Cerebellar cortex (tissue), 1 donor: ENCODE measurements at places on chromosomes 6 and 20.

GRCh38 chr20:58695895-58696375 lies 3.3 kb downstream of the NPEPL1 start:
- no peak for DNase-seq

- no peak for DNase-seq
These were observed 100.3 kb downstream of the ZDHHC14 start for GRCh38 chr6:157481189-157481864.

DNA sequence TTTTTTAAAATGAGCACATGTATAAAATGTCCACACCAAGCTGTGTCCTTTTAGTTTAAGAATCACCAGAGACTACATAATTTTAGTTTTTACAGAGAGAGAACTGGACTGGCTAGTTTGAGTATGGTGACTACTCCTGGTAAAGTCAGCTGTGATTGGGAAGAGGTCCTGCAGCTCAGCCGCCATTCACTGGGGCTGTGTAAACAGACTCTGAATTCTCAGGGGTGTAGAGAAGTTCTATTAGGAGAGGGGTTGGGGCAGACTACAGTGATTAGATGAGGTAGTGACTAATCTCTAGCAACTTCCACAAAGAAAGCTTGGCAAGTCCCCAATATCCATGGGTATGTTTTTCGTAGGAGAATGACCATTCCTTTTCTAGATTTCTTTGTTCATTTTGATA lies 341.2 kb upstream of the MAP3K7 start:
- DNase-seq, result no peak

DNA sequence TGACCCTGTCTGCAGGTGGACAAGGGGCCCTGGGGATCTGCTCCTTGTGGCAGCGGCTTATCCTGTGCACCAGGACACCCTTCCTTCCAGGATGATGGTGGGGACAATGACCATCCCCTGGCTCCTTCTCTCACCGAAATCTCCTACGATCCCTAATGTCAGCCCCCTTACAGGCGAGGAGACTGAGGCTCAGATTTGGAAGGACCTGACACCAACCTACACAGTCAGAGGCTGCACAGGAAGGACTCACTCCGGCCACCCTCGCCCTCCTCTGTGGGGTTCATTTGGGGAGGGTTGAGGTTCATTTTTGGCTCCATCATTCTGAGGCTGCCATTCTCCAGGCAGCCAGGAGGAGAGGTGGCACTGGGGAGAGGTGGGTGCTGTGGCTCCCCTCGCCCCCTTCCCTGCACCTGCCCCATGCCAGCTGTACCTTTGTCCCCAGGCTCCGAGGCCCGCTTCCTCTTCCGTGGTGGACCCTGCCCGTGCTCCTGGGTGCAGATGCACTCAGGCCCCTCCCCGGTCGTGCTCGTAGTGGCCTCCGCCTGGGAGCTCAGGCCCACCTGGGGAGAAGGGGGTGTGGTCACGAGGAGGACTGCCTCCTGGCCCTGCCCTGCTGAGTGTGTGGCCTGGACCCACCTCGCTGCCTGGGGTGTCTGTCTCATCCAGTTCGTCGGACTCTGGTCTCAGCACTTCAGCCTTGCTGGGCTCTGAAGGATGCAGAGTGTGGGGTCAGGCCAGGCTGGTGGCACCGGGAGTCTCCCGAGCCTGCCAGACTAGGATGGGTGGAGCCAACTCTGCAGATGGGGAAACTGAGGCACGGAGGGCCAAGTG lies 5.3 kb upstream of the CABLES2 start:
- DNase-seq, result no peak

- no peak for DNase-seq
These were observed 75.2 kb downstream of the SLC16A10 start for GRCh38 chr6:111162504-111162903.

- DNase-seq, result no peak
These were observed 28.8 kb upstream of the GGTLC1 start for GRCh38 chr20:24017458-24017755.

DNA sequence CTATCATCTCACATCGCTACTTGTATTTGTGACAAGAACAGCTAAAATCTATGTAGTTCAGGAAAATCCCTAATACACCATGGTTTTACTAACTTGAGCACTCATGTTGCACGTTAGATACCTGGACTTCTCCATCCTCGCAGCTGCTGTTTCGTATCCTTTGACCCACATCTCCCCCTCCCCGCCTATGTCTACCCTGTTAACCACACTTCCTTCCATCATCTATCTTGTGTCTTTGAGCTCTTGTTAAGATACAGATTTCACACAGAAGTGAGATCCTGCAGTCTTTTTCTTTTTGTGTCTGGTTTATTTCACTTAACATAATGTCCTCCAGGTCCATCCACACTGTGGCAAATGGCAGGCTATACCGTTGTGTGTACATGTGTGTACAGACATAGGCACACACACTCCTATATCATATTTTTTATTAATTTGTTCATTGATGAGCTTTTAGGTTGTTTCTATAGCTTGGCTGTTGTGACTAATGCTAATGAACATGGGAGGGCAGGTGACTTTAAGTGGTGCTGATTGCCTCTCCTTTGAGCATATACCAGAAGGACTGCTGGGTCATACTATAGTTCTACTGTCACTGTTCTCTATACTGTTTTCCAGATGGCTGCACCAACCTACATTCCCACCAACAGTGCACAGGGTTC lies 117.8 kb downstream of the WDR27 start:
- no peak for DNase-seq

- DNase-seq, result no peak
These were observed 256 bp upstream of the OVOL2 start for GRCh38 chr20:18057994-18058349.

DNA sequence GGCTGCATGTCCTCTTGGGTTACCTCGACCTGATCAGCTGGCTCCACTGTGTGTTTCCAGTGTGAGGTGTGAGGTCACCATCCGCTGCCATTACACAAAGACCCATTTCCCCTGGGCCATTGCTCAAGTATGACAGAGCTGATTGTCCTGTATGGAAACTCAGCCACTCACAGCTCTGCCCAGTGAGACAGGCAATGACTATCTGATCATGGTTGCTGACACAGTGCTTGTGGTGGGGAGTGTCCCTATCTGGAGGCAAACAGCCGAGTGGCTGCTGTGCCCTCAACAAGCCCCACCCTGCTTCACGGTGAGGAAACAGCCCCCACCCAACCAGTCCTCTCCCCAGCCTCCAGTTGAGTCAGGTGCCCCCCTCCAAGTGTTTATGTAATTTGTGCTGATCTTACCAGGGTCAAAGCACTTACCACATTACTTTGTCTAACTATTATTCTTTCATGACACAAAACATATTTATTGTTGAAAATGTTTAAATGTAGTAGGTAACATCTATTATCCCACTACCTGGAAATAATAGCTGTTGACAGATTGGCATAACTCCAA lies 11.7 kb upstream of the MAPK13 start:
- no peak for DNase-seq

- DNase-seq, result no peak
These were observed 50.6 kb upstream of the MAP7 start for GRCh38 chr6:136600818-136601217.

DNA sequence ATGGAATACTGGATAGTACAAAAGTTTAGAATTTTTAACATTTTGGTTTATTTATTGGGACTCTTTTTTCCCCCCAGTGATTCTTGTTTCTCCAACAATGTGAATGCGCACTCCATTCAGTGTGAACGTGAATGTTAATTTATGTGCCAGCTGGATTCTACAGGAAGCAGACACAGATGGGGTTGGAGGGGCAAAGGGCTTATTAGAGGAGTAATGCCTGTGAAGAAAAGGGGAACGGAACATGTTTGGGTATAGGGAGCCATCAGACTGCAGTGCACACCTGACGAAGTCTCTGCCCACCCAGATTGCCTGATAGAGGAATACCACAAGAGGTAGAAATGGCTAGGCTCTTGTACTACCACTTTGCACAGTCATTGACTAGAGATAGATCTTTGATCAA lies 48.2 kb downstream of the PTPRA start:
- no peak for DNase-seq

DNA sequence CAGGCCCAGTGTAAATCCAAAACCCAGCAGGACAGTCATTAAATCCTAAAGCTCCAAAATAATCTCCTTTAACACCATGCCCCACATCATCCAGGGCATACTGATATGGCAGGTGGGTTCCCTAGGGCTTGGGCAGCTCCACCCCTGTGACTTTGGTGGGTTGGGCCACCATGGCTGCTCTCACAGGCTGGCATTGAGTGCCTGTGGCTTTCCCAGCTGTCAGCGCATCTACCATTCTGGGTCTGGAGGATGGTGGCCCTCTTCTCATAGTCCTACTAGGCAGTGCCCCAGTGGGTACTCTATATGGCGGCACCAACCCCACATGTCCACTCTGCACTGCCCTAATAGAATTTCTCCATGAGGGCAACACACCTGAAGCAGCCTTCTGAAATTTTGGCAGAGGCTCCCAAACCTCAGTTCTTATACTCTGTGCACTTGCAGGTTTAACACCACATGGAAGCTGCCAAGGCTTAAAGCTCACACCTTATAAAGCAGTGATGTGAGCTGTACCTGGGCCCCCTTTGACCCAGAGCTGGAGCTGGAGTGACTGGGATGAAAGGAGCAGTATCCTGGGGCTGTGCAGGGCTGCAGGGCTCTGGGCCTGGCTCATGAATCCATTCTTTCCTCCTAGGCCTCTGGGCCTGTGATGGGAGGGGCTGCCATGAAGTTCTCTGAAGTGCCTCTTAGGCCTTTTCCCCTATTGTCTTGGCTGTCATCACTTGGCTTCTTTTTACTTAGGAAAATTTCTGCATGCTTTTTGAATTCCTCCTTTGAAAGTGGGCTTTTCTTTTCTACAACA lies 765.5 kb upstream of the EPHA7 start:
- DNase-seq, result no peak

DNA sequence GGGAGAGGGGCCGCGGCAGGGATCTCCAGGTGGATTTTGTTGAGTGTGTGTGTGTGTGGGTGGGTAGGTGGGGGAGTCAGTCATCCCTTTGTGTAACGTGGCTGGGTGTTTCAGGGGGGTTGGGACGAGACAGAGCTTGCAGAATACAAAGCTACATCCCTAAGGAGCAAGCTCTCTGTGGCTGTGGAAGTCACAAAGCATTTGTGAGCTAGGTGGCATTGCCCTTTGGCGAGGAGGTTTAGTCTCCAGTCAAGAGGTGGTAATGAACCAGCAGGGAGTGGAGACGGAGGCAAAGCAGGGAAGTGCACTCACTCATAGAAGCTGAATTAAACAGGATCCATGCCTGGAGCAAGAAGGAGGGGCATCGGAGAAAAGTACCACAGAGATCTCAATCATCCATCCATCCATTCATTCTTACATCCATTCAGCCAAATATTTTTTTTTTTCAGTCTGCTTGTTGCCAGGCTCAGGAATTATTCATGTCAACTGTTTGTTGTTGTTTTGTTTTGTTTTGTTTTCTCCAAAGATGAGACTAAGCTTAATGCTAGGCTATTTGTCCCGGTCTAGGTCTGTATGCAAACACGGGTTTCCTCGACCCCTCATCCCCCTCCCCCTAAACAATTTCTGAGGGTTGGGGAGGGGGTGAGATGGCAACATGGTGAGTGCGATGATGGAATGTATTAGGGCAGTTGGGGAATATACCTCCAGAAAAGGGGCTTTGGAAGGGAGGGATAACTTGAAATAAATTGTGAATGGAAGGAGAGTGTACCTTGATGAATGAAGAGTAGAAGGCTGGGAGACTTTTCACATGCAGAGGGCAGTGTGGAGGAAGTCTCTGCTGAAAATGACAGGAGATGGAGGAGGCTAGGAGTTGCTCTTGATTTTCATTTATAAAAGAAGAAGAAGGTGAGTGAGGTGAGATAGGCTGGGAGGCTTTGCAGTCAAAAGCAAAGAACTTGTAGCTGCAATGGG lies 1.0 kb downstream of the HCRTR2 start:
- no peak for DNase-seq

- DNase-seq, result no peak
These were observed 97.0 kb downstream of the SMAP1 start for GRCh38 chr6:70764706-70765105.

- peak; percentile 53 for DNase-seq
These were observed 12.0 kb downstream of the RNF8 start for GRCh38 chr6:37365791-37366190.

GRCh38 chr20:25389401-25389857 lies 1.2 kb downstream of the ABHD12 start:
- DNase-seq, result peak; percentile 49

- DNase-seq, result no peak
These were observed 706 bp upstream of the NANP start for GRCh38 chr20:25624500-25624939.

DNA sequence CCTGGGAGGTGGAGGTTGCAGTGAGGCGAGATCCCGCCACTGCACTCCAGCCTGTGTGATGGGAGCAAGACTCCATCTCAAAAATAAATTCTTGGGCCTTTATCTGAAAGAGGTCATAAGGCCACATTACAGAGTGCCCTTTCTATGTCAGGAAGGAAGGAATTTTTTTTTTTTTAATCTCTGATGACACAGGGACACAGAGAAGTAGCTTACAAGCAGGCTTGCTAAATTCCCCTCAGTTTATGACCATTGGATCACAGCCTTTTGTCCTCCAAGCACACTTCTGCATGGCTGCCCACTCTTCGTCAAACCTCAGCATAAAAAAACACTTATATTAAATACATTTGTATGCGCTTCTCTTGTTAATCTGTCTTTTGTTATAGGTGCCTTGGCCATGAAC lies 7.5 kb upstream of the IFNGR1 start:
- DNase-seq, result no peak

DNA sequence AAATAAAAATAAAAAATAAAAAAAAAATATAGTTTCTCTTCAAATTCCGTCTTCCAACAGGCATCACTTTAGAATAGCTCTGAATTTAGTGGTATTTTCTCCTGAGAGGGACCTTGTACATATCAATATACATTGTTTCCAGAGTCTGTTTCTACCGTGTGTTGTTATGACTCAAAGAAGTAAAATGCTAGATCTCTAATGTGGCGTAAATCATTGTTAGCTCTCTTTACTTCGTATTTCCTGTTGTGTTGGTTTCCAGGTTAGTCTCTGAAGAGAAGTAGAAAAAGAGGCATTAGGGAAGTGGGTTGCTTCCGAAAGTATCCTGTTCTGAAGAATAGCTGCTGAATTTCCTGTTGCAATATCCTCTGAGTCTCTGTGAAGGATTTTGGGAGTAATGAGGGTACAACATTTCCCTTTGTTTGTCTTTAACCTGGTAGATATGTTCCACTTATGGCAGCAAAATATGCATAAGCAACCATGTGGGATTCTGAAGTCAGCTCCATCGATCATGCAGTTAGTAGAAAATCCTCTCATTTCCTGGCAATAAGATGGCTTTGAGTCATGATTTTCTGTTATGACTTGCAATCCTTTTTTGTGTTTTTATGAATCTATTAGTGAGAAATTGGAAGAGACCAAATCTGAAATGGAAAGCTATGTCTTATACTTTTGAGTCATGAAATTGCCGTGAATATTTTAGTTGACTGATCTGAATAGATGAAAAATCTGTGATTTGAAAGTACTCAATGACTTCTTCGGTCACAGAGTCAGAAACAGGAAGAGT lies 42.0 kb upstream of the MCHR2 start:
- DNase-seq, result no peak
